ENCODE measurements at places on chromosomes 16 and 17. TPM values are rescaled to one million over a fixed set of nuclear protein-coding genes. Genes with fewer than 3 reads are reported as not detected.

The HOXB5 gene
- total RNA-seq = 0.59 TPM

The SLC16A13 gene
- total RNA-seq = 0.69 TPM

The SLC16A5 gene
- 8.7 TPM for total RNA-seq

GRCh38 chr16:24890746-24891145 lies 45.0 kb downstream of the SLC5A11 start:
- DNase-seq = no peak

DNA sequence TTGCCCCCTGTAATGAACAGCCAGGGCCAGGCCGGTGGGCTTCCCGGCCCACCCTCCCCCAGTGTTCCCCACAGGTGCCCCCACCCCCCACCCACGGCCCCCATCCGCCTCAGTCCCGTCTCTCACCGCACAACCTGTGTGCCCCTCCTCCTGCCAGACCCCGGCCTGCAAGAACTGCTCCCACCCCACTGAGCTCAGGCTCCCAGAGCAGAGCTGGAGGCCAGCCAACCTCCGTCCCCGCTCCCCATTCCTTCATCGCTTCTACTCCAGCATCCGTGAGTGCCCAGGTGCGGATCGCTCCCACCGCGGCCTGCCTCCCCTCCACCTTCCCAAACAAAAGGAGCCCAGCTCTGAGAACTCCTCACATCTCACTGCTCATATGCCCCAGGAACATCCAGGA lies 4.2 kb downstream of the MVD start:
- no peak for DNase-seq

- no peak for DNase-seq
Observed at GRCh38 chr17:18318117-18318516, 3.0 kb downstream of the SMCR8 start.

DNA sequence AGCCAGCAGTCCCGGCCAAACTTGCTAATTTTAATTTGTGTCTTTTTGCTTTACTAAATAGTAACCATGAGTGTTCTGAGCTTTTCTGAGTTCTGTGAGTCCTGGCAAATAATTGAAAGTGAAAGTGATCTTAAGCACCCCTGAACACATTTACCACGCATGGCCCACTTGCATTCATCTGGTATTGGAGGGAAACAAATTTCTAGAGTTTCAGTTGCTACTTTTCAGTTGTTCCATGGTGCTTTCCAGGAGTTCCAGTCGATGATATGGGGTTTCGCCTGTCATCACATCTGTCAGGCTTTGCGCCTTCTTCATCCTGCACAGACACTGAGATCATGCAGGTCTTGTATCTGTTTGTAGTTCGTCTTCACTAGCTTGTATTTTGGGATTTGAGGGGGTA lies 44.1 kb downstream of the CRLF3 start:
- DNase-seq = no peak

DNA sequence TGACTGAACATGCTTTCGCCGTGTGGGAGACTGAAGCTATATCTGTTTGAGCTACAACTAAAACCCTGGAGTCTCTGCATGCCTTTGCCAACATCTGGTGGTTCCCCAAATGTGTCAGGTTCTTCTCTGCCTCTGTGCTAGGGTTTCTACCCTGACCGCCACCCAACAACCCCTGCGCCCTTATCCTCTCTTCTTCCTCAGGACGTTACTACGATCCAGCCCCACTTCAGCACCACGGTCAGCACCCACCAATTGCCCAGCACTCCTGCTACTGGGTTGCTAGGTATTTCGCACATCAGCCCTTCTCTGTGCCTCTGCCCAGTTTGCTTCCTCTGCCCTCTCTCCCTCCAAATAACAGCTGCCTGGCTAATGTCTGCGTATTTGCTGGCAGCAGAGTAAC lies 106.3 kb upstream of the HSBP1 start:
- DNase-seq = no peak

- DNase-seq = no peak
Observed at GRCh38 chr17:11948789-11949188, 48.5 kb downstream of the ZNF18 start.

DNA sequence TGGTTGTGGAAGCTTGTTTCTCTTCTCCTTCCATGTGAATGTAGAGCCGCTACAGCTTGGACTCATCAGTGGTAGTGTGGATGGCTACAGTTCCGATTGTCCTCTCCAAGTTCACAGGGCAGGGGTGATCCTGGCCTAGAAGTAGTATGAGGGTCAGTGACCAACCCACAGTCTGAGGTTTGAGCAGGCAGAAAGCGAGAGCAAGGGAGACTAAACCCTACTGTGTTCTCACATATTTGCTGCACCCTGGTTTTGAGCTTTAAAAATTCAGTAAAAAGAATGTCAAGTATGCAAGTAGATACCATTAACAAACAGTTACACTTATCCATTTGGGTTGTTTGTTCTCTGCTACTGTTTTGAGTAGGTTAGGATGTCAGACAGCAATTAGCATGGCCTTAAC lies 148.9 kb downstream of the MRTFB start:
- no peak for DNase-seq

The GSE1 gene
- 57.6 TPM for total RNA-seq
